Neural progenitor cell (in vitro differentiated cells): ENCODE measurements at places on chromosomes 16 and 17. TPM values are rescaled to one million over a fixed set of nuclear protein-coding genes. Genes with fewer than 3 reads are reported as not detected.
A peak's percentile ranks its signal among the peaks of the same experiment; 100 is the strongest.

- DNase-seq, result peak; percentile 55
Observed at GRCh38 chr16:87074641-87075318, 242.4 kb downstream of the C16orf95 start.

DNA sequence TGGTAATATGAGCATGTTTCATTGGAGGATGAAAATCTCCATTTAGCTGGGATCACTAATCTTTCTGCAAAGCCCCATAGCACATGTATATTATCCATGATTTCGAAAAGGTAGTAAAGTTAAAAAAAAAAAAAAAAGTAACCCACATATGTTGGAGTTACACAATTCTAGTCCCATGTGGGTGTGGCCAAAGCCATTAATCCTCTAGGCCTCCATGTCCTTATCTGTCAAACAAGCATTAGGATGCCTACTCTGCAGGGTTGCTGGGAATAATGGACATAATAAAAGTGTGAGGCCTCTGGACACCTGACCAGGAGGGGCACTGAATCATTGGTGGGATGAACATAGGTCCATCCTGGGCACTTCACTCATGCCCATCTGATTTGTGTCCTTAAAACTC is 29.2 kb upstream of the VAT1L start:
- no peak for DNase-seq

- DNase-seq, result no peak
Observed at GRCh38 chr17:2466931-2467330, 44.8 kb downstream of the METTL16 start.

Gene ESRP2
- total RNA-seq, result 1.5 and 5.4 TPM in 2 replicates

Gene KRTAP16-1
- total RNA-seq, result not detected in 2 replicates

GRCh38 chr16:2971985-2972784 is 3.0 kb downstream of the PAQR4 start:
- DNase-seq, result no peak

Gene CA7
- not detected in 2 replicates for total RNA-seq

- no peak for DNase-seq
Observed at GRCh38 chr17:50465171-50465570, 3.5 kb downstream of the CHAD start.

DNA sequence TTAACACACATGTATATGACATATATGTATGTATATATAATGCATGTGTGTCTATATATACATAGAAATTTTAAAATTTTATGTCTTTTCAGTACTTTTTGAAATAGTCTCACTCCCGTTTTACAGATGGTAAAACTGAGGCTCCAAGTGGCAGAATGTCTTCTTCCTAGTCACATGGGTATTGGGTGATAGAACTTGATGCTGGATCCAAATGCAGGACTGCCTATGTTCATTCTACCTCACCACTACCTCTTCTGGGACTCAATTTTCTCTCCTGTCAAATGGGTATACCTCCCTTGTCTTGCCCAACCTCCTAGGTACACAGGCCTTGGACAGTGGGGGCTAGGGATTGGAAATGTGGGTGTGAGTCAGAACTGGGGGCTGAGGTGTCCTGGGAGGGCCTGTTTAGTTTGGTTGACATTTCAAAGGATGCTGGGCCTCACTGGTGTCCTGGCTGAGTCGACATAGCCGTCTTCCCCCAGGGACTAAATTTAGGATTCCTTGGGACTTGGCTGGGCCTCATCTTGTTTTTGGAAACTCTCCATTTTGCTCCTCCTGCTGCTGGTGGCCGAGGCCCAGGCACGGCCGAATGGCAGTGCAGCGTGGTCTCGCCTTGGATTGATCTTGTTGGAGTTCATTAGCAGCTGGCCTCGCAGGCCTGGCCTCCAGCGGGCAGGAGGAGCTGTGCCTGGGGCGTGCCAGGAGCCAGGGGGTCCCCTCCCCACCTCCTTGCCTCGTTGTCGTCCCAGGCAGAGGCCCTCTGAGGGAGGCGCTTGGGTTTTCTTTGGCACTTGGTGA is 25.9 kb downstream of the NKD1 start:
- no peak for DNase-seq

Gene CCR7
- 0.37 TPM in 1 of 2 replicates, not detected in the other for total RNA-seq

- no peak for DNase-seq
Observed at GRCh38 chr17:82881900-82882714, 42.3 kb upstream of the ZNF750 start.

- DNase-seq, result no peak
Observed at GRCh38 chr16:2817340-2818271, 569 bp downstream of the PRSS21 start.

- DNase-seq, result peak; percentile 74
Observed at GRCh38 chr16:57270221-57271062, 14.0 kb downstream of the PLLP start.

Gene CCDC40
- 7.7 and 11.8 TPM in 2 replicates for total RNA-seq

DNA sequence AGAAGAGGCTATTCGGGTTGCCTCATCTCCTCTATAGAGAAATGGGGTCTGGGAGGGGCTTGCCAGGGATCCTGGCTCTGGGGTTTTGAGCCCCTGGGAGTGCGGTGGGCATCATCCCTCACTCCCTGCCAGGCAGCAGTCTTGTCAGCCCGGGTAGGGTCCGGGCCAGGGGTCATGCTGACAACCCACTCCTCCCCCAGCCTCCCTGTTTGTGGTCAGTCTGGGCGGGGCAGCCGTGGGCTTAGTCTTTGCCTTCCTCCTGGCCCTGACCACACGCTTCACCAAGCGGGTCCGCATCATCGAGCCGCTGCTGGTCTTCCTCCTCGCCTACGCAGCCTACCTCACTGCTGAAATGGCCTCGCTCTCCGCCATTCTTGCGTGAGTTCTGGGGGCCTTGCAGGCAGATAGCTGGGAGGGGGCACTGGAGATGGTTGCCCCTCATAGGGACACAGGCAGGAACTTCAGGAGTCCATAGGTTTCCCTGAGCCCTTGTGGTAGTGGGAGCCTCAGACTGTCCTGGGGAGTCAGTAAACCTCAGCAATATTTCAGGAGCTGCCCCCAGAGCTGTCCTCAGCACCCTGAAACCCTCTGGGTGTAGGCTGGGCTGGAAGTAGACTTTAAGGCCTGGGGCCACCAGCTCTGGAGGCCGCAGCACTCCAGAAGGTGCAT is 6.9 kb downstream of the SLC9A5 start:
- DNase-seq, result no peak

Gene AANAT
- not detected in 2 replicates for total RNA-seq

DNA sequence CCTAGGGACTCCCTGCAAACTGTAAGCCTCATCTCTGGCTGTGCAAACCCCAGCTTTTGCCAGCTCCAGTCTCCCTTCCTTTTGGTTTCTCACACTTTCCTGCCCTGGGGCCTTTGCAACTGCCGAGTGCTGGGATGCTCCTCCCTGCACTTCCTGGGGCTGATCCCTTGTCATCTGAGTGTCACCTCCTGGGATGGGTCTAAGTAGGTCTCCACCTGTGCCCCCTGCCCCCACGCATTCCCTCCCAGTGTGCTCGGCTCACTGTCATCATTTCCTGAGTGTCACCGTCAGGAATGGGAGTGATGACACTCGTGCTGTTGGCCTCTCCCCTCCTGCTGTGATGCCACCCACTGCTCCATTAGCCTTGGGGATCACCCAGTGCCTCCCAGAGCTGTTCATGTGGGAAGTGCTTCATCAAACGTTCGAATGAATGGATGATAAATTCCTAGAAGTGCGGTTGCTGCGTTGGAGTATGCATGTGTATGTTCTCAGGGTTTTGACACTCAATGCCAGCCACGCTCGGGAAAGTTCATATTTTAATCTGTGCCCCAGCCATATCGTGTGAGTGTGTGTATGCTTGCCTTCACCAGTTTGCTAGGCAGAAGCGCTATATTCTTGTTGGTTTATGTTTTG is 189.9 kb downstream of the NTN1 start:
- no peak for DNase-seq

DNA sequence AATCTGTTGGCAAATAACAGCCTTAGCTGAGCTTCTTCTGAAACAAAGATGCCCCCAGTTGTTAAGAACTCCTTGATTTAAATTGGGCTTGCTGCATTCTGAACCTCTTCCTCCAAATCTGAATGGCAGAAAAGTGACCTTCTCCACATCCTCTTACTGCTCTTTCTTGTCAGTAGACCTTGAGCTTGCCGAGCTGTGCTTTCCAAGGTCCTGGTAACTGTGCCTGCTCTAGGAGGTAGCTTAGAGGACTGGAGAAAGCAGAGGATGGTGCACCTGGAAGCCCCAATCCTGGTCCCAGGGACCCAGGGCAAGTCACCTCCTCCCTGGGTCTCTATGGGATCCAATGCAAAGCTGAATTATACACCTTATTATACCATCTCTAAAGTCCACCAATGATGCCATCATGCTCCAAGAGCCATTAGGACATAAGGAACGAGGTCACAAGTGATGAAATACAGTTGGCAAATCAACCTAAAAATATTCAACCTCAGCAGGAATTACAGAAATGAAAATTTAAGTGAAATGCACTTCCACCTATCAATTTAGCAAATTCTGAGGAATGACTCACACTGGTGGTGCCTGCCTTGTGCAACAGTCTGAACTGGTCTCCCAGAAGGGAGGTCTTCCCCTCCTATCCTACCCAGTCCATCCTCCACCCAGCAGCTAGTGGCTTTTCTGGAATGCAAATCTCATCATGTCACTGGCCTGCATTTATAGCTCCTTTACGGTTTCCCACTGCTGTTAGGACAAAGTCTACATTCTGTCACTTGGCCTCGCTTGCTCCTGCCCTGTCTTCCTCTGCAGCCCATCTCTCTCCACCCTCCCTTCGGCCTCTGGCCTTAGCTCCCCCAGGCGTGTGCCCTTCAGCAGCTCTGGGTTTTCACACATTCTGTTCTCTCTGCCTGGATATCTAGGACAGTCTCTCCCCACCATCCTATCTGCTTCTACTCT is 36.6 kb downstream of the TOM1L2 start:
- DNase-seq, result no peak

- no peak for DNase-seq
Observed at GRCh38 chr17:38654411-38655398, 20.1 kb downstream of the EPOP start.

GRCh38 chr17:1047177-1047878 is 50.4 kb downstream of the TIMM22 start:
- DNase-seq, result no peak

GRCh38 chr16:68943961-68944360 is 100.6 kb downstream of the TANGO6 start:
- no peak for DNase-seq

- DNase-seq, result peak; percentile 33
Observed at GRCh38 chr16:18800293-18800692, 1.1 kb downstream of the ARL6IP1 start.

DNA sequence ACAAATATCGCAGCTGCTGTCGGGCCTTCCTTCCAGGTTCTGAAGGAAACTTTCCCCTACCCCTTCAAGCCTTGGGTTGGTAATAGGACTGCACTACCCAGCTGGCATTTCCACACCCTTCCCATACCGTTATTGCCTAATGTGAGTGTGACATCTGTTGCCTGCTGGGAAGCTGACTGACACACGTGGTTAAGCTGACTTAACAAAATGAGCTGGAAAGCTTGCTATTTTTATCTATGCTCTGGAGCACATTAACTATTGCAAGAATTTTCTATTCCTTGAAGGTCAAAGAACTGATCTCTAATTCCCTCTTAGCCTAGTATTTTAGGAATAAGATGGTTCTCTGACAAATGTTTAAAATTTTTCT is 79.5 kb downstream of the PMP22 start:
- DNase-seq, result no peak

DNA sequence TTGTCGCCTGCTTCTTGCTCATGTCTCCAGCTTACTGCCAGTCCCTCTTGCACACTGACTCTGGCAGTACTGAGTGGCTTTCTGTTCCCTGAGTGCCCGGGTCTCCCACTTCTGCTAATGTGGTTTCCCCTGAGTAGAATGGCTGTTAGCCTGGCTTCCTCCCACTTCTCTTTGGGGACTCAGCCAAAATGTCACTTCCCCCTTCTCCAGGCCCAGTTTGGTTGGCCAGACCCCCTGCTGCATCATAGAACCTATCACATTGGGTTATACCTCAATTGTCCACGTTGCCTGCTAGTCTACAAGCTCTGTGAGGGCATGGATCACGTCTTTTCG is 304.4 kb downstream of the HS3ST3B1 start:
- no peak for DNase-seq

Gene CDK5R1
- total RNA-seq, result 6.9 and 8.8 TPM in 2 replicates

Gene CMTM1
- total RNA-seq, result 2.9 TPM in 1 of 2 replicates, not detected in the other

DNA sequence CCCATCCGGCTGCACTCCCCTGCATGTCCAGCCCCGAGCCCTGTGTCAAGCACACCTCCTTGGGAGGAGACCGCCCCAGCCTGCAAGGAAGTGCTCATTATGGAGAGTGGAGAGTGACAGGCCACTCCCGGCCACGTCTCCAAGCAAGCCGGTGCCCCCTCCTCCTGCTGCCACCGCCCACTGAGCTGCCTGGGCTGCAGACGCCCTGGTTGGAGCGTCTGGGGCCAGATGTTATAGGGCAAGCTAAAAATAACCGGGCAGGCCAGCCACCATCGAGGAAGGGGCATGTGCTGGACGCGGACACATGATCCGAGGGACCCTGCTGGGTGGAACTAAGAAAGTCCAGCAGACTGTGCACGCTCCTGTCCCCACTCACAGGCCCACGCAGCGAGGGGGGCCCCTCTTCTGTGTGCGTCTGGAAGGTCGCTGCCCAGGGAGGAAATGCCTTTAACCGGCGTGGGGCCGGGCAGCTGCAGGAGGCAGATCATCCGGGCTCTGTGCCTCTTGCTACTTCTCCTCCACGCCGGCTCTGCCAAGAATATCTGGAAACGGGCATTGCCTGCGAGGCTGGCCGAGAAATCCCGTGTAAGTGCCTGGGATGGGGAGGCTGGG is at the start of gene WFDC1:
Gene WFDC1 (plus strand): TSS at position 348 of the 612 bp plus-strand sequence. CDS start 94 bp downstream, at position 442.
- DNase-seq, result peak; percentile 37

DNA sequence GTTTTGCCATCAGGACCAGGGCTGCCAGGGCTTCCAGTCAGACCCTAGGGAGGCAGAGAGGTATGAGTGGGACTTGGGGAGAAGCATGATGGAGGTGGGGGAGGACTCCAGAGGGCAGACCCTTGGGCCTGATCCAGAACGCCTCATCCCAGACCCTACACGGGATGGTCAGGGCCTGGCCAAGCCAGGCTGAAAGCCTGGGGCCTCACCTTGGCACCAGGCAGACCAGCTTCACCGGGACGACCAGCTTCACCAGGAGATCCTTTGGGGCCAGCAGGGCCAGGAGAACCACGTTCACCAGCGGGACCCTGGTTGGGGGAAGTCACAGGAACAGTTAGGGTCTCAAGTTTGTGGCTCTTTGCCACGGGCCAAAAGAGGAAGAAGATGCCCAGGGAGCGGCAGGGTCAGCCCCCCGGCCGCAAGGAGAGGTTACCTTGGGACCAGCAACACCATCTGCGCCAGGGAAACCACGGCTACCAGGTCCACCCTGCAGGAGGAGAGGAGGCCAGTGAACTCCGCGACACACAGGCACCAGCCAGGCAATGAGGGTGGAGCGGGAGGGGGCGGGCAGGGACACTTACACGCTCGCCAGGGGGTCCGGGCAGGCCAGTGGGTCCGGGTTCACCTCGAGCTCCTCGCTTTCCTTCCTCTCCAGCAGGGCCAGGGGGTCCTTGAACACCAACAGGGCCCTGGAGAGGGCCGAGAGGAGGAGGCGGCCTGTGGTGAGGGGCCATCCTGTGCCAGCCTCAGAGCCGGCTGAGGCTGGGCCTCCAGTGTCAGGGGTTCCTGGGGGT is 7.1 kb downstream of the COL1A1 start:
- no peak for DNase-seq

Gene ACSM2A
- total RNA-seq, result not detected in 2 replicates

DNA sequence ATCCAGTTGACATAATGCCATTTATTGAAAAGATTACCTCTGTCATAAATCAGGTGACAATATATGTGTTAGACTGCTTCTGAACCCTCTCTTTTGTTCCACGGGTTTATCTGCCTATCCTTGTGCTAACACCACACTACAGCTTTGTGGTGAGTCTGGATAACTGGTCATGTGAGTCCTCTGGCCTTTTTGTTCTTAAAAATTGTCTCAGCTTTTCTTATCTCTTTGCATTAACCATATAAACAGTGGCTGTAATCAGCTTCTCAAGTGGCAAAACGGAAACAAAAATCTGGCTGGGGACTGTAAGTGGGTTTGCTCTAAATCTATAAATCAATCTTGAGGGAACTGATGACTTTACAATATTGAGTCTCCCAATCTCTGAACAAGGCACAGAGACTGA is 44.6 kb downstream of the STX8 start:
- no peak for DNase-seq
